ENCODE measurements at places on chromosomes 5 and 9. TPM values are rescaled to one million over a fixed set of nuclear protein-coding genes. Genes with fewer than 3 reads are reported as not detected.

Gene STPG3
- total RNA-seq: not detected

Gene ACOT12
- not detected for total RNA-seq

Gene GLDC
- total RNA-seq: 1.6 TPM

Gene PRDM9
- total RNA-seq: not detected

Gene CCDC192
- 0.31 TPM for total RNA-seq

Gene LEAP2
- 2.3 TPM for total RNA-seq

Gene ZNF462
- total RNA-seq: 32.4 TPM

Gene GAS1
- total RNA-seq: 142 TPM

Gene KCNV2
- total RNA-seq: not detected

Gene SLC36A2
- total RNA-seq: 3.1 TPM

Gene LCNL1
- total RNA-seq: 0.31 TPM

Gene ANXA2R
- total RNA-seq: 2.7 TPM

Gene WDR36
- total RNA-seq: 33.4 TPM

Gene FOXE1
- total RNA-seq: 6.8 TPM

Gene FRMD3
- 33.2 TPM for total RNA-seq

Gene GMCL2
- not detected for total RNA-seq

Gene TRIM7
- total RNA-seq: 21.7 TPM

Gene ISCA1
- total RNA-seq: 49.3 TPM

Gene IFNB1
- total RNA-seq: not detected

Gene OTULINL
- total RNA-seq: 4.4 TPM
